Activated naive CD8-positive, alpha-beta T cell treated with anti-CD3 and anti-CD28 coated beads, Interleukin-2, amount 50 U/mL, for 24 hours (primary cell): ENCODE measurements at places on chromosomes 5 and 9.
A peak's percentile ranks its signal among the peaks of the same experiment; 100 is the strongest.

DNA sequence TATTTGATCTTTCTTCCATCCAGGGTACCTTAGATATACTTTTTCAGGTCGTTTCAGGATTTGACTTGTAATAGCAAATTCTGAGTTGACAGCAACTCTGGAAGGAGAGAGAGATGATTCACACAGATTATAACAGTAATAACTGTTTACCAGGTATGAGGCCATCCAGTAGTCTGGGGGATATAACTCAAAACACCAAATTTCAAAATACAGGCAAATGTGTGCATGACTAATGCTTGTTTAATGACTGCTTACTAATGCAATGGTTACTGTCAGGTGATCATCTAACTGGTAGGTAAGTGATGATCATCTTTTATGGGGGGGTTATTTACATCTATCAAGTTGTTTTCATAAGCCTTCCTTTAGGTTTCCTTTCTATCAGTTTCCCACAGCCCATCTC, 412.3 kb downstream of the MAT2B start:
- H3K27me3 ChIP-seq, result no peaks in the 10 kb centered on the region
- peaks cover 20% of the 10 kb centered on the region for H3K4me1 ChIP-seq
- DNase-seq, result no peak
- H3K4me3 ChIP-seq, result no peak overlapping the region

GRCh38 chr9:70791936-70792335, 329.5 kb downstream of the TRPM3 start:
- DNase-seq, result no peak
- no peak overlapping the region for H3K4me3 ChIP-seq
- peaks cover 4% of the 10 kb centered on the region for H3K27me3 ChIP-seq
- H3K4me1 ChIP-seq, result no peaks in the 10 kb centered on the region
- H3K27ac ChIP-seq, result no peak overlapping the region

DNA sequence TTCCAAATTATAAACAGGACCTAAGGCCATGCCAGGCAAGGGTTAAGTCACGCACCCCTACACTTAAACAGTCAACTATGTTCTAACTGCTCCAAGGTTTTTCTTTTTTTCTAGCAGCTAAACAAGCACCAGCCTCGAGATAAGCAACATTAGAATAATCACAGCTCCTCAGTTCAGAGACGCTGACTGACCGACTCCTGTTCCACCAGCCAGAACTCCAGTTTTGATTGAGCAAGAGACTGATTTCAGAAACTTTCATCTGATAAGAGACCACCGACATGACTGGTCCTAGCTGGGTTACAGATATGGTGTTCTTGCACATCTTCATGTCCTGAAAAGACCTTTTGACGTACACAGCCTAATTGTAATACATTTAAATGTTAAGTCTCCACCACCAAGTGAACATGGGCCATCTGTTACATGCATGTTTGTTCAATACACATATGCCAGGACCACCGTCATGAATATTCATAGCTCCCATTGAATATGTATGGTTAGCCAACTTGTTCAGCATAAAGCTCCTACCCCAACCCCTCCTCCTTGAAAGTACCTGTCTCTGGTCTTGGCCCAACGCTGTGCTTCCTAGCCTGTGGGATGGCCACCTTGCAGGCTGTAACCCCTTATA, 23.7 kb upstream of the OTULINL start:
- H3K4me1 ChIP-seq, result peaks cover 32% of the 10 kb centered on the region
- H3K27ac ChIP-seq, result no peak overlapping the region
- H3K36me3 ChIP-seq, result no peaks in the 10 kb centered on the region
- no peak for DNase-seq

GRCh38 chr5:119752921-119753886, 123.8 kb downstream of the FAM170A start:
- no peaks in the 10 kb centered on the region for H3K27me3 ChIP-seq
- no peak overlapping the region for H3K27ac ChIP-seq
- no peaks in the 10 kb centered on the region for H3K4me1 ChIP-seq
- no peak overlapping the region for H3K4me3 ChIP-seq

DNA sequence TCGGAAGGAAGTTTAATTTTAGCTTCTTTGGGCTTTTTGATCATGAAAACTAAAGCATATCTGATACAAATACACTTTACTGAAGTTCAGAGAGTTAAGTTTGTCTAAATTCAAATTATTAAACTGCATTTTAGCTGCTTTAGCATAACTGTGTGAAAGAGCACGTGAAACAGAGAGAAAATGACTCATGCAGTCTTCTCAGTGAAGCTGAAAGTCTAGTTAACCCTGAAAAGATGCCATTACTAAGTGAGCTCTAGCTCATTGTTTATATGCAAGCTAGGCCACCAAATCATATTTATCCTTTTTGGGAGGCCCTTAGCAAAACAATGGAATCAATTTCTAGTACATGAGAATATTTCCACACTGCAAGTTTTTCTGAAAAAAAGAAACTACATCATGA, 27.6 kb downstream of the TPD52L3 start:
- H3K27me3 ChIP-seq, result peaks cover 7% of the 10 kb centered on the region
- no peak overlapping the region for H3K27ac ChIP-seq
- no peak for DNase-seq
- no peaks in the 10 kb centered on the region for H3K36me3 ChIP-seq

- H3K4me1 ChIP-seq, result peaks cover 62% of the 10 kb centered on the region
- H3K27me3 ChIP-seq, result no peaks in the 10 kb centered on the region
- H3K27ac ChIP-seq, result no peak overlapping the region
- H3K36me3 ChIP-seq, result peaks cover 6% of the 10 kb centered on the region
- H3K4me3 ChIP-seq, result peak overlapping the region; percentile 7
- peak; percentile 34 for DNase-seq
Measured at GRCh38 chr5:96809921-96810320, 2.2 kb upstream of the ERAP1 start.

- H3K27ac ChIP-seq, result no peak overlapping the region
- no peak overlapping the region for H3K4me3 ChIP-seq
- DNase-seq, result no peak
- H3K36me3 ChIP-seq, result no peaks in the 10 kb centered on the region
- H3K4me1 ChIP-seq, result no peaks in the 10 kb centered on the region
Measured at GRCh38 chr5:98755406-98755805, 18.1 kb upstream of the RGMB start.

DNA sequence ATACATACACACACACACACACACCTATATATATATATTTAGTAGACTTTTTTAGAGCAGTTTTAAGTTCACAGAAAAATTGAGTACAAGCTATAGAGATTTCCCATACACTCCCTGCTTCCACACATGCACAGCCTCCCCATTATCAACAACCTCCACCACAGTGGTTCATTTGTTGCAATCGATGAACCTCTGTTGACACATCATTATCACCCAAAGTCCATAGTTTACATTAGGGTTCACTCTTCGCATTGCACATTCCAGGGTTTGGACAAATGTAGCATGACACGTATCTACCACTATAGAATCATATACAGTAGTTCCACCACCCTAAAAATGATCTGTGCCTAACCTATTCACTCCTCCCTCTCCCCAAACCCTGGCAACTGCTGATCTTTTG, 111.0 kb downstream of the PPP2R2B start:
- H3K27ac ChIP-seq, result no peak overlapping the region
- H3K36me3 ChIP-seq, result no peaks in the 10 kb centered on the region
- no peak overlapping the region for H3K4me3 ChIP-seq
- no peak for DNase-seq

DNA sequence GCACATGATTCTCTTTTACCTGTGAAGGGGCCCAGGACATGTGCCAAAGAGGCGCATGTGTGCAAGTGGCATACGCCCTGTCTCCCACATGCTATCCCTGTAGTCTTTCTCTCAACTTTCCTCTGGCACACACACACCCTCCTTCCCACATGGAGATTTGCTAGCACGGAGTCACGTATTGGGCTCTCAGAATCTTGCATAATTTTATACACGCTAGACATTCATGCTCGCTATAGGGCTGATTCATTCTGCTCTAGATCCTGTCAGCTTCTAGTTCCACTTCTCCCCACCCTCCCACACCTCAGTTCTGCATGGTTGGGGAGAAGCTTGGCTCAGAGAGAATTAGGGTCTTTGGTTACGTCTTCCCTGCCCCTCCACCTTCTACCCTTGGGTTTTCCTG, 72.8 kb downstream of the CD180 start:
- H3K27ac ChIP-seq, result no peak overlapping the region
- peaks cover 19% of the 10 kb centered on the region for H3K36me3 ChIP-seq
- no peaks in the 10 kb centered on the region for H3K27me3 ChIP-seq
- H3K4me1 ChIP-seq, result peaks cover 3% of the 10 kb centered on the region
- DNase-seq, result no peak

GRCh38 chr5:176934309-176934930, 35.3 kb upstream of the HK3 start:
- H3K4me1 ChIP-seq, result peaks cover 34% of the 10 kb centered on the region
- peak overlapping the region; percentile 70 for H3K27ac ChIP-seq

DNA sequence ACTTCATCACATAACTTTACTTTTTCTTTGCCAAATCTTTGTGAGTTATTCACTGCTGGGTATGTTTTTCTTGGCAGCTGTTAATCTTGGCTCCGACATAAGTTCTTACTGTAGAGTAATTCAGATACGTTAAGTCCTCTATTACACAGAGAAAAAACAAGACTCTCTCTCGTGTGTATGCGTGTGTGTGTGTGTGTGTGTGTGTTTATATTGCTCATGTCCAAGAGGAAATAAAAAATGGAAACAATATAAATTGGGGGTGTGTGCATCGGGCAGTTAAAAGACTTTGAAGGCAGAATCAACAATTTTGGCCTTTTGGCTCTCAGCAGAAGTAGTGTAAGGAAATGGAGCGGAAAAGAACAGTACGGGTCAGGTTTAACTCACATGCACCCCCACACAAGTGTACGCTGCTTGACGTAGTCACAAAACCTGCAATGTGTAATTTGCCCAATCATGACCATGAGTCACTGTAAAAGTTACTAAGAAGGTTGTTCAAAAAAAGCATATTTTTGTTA, 67.2 kb upstream of the IFNE start:
- peaks cover 25% of the 10 kb centered on the region for H3K4me1 ChIP-seq
- H3K27ac ChIP-seq, result no peak overlapping the region
- no peak for DNase-seq
- H3K4me3 ChIP-seq, result no peak overlapping the region
- no peaks in the 10 kb centered on the region for H3K27me3 ChIP-seq
- peaks cover 5% of the 10 kb centered on the region for H3K36me3 ChIP-seq

- DNase-seq, result peak; percentile 82
- H3K4me3 ChIP-seq, result no peak overlapping the region
- no peak overlapping the region for H3K27ac ChIP-seq
- peaks cover 24% of the 10 kb centered on the region for H3K4me1 ChIP-seq
Measured at GRCh38 chr5:132272311-132273210, 15.1 kb downstream of the PDLIM4 start.

GRCh38 chr5:176822041-176822792, 11.9 kb downstream of the UNC5A start:
- H3K27ac ChIP-seq, result no peak overlapping the region
- H3K4me1 ChIP-seq, result peaks cover 11% of the 10 kb centered on the region
- no peak for DNase-seq

GRCh38 chr9:114011313-114011712, 66.8 kb downstream of the AMBP start:
- H3K27ac ChIP-seq, result no peak overlapping the region
- no peaks in the 10 kb centered on the region for H3K36me3 ChIP-seq
- H3K27me3 ChIP-seq, result no peaks in the 10 kb centered on the region
- H3K4me3 ChIP-seq, result no peak overlapping the region
- no peaks in the 10 kb centered on the region for H3K4me1 ChIP-seq

DNA sequence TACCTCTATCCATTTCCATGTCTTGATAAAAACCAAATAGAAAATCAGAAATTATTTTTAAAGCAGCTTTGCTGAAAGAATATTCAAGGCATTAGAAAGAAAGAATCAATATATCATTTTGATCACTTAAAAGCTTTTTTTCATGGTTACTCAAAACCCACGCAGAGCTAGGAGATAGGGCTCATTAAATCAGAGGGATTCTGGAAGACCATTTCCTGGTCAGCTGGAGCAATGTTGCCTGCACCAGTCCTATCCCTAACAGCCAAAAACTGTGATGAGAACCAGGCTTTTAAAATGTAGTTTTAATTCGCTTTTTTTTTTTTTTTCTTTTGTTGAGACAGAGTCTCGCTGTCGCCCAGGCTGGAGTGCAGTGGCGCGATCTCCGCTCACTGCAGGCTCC, 72.3 kb downstream of the ARSB start:
- H3K36me3 ChIP-seq, result peaks cover 15% of the 10 kb centered on the region
- DNase-seq, result no peak
- H3K4me3 ChIP-seq, result no peak overlapping the region
- H3K27ac ChIP-seq, result no peak overlapping the region
- peaks cover 12% of the 10 kb centered on the region for H3K4me1 ChIP-seq

- peaks cover under 1% of the 10 kb centered on the region for H3K4me1 ChIP-seq
- no peaks in the 10 kb centered on the region for H3K27me3 ChIP-seq
- H3K4me3 ChIP-seq, result no peak overlapping the region
- H3K27ac ChIP-seq, result no peak overlapping the region
- DNase-seq, result no peak
Measured at GRCh38 chr9:133779081-133779480, 40.9 kb upstream of the SARDH start.

DNA sequence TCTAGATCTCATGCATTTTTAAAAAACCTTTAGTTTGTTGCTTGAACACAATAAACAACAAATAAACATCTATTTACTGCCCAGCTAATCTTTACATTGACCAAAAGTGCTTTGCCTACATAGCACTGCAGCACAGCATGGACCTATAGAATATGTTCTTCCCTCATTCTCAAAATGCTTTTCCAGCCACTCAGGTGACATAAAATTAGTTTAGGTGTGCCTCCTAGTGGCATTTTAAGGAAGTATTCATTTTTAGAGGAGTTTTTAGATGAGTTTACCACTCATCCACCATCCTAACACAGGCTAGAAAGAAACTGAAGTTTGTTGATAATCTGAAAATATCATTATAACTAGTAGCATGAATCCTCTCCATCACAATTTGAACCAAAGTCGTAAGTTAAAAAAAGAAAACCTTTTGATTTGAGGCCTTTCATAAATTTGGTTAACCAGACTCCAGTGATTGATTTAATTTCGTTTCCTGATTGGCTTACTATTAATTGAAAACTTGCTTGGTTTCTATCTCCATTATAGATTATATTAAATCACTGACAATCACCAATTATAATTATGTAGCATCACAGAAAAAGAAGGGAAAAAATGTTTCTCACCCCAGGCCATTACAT, 12.6 kb downstream of the PLGRKT start:
- H3K27ac ChIP-seq, result no peak overlapping the region
- no peak for DNase-seq
- no peaks in the 10 kb centered on the region for H3K27me3 ChIP-seq
- H3K4me1 ChIP-seq, result peaks cover 9% of the 10 kb centered on the region
- no peak overlapping the region for H3K4me3 ChIP-seq

DNA sequence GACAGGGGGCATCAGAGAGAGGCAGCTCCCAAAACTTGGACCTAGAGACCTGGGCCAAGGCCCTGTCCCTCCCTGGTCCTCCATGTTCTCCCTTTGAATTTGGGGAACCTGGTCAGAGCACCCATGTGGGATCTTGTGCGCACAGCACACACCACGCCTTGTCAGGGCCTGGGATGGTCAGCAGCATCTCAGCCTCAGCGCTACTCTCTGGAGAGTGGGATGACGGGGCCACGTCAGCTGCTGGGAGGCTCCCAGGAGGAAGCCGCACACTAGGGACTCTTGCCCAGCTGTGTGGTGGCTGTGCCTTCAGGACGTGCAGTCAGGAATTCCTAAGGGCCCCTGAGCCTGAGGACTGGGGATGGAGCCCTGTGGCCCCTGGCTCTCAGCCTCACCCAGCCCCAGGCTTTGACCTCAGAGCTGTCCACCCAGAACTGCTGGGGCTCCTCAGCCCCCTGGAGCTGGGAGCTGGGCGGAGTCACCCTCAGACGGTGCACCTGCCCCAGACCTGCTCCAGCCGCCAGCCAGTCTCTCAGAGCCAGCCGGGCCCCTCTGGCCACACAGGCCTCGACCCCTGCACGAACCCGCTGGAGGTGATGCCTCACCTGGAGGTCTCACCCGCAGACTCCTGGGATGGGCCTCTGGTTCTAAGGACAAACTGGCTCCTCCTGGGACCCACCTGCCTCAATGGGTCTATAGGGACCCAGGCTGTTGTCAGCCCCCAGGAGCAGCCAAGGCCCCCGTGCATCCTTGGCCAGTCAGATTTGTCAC, 38.3 kb upstream of the EGFL7 start:
- H3K27ac ChIP-seq, result no peak overlapping the region
- H3K4me3 ChIP-seq, result no peak overlapping the region
- no peak for DNase-seq
- peaks cover 6% of the 10 kb centered on the region for H3K27me3 ChIP-seq
